Prostate gland (tissue), 2 donors: ENCODE measurements at places on chromosomes 16 and 17. TPM values are rescaled to one million over a fixed set of nuclear protein-coding genes. Genes with fewer than 3 reads are reported as not detected.

GRCh38 chr17:32880671-32881453 is 3.9 kb upstream of the MYO1D start:
- no peaks in the 10 kb centered on the region for H3K27me3 ChIP-seq
- no peak for DNase-seq
- H3K36me3 ChIP-seq = no peaks in the 10 kb centered on the region
- H3K4me1 ChIP-seq = no peaks in the 10 kb centered on the region
- H3K27ac ChIP-seq = no peak overlapping the region
- no peak overlapping the region for H3K4me3 ChIP-seq

GRCh38 chr17:2087597-2088211 is 32.8 kb downstream of the HIC1 start:
- no peaks in the 10 kb centered on the region for H3K27me3 ChIP-seq
- H3K36me3 ChIP-seq = no peaks in the 10 kb centered on the region
- no peak for DNase-seq

- DNase-seq = no peak
- H3K27me3 ChIP-seq = no peaks in the 10 kb centered on the region
- H3K4me3 ChIP-seq = no peak overlapping the region
- no peak overlapping the region for H3K27ac ChIP-seq
Observed at GRCh38 chr17:75487351-75488070, 27.8 kb downstream of the CASKIN2 start.

DNA sequence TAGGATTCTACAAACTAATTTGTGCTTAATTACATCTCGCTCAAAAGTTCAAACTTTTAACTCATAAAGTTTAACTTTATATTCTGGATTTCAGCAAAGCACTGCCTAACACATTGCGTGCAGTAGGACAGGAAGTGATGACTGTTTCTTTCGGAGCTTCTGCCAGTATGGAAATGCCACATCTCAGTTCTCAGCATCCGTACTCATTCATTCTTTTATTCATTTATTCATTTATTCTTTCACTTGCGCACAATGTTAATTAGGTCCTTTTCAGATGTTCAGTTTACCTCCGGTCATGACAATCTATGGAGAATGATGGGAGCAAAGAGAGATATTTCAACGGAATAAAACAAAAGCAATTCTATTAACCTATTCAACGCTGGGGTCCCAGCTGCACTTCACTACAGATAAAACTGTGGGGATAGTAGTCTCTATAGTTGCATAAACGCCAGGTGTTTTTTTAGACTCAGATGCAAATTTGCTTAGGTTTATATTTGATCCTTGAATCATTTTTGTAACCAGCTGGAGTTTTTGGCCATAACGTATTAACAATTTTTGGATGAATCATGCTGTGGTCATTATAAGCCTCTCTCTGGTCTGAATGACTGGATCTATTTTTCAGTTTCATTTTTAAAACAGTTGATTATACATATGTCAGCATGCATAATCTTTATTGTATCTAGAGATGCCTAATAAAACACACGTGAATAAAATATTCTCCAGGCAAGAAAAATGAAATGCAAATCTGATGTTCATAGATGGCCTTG is 143.9 kb downstream of the KCNJ2 start:
- H3K27me3 ChIP-seq = no peaks in the 10 kb centered on the region
- H3K4me1 ChIP-seq = no peaks in the 10 kb centered on the region
- no peak overlapping the region for H3K27ac ChIP-seq
- no peak for DNase-seq
- H3K4me3 ChIP-seq = no peak overlapping the region

DNA sequence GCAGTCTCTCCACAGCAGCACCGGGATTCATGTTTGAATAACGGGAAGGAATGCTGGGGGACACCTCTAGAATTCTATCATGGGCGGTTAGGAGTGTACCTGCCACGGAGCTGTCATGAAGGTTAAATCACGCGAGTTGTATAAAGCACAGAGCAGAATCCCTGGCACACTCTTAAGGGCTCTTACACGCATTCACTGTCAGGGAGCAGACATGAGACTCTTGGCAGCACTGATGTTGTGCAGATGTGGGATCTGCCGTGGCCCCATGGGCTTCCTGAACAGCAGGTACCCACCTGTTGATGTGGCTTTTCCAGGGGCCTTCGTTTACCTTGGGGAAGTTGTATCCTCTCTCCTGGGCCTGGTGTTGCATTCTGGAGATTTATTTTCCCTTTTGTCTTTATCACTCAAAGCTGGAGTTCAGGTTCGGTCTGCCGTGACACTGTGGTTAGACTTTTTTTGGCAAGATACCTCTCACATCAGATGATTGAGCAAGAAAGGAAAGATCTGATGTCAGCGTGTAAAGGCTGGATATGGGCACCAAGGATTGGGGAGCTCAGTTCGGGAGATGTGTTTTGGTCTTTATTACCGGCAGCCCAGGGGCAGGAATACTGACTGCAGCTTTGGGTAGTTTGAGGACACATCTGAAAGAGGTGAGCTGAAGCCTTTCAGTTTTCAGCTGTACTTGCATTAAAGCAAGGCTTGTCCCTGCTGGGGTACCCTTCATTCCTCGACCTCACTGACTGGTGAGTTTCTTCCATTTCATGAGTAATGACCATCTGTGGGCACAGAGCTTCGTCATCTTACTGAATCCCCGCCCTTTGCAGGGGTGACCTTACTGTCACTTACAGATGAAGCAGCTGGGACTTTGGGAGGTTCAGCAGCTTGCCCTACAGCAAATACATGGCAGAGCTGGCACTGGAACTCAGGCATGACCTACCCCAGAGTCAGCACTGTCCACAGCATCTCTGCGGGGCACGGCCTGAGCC is 19.3 kb downstream of the KNOP1 start:
- H3K4me1 ChIP-seq = peaks cover 9% of the 10 kb centered on the region
- no peaks in the 10 kb centered on the region for H3K27me3 ChIP-seq
- peak overlapping the region; percentile 19 for H3K27ac ChIP-seq
- no peak overlapping the region for H3K4me3 ChIP-seq
- no peak for DNase-seq

DNA sequence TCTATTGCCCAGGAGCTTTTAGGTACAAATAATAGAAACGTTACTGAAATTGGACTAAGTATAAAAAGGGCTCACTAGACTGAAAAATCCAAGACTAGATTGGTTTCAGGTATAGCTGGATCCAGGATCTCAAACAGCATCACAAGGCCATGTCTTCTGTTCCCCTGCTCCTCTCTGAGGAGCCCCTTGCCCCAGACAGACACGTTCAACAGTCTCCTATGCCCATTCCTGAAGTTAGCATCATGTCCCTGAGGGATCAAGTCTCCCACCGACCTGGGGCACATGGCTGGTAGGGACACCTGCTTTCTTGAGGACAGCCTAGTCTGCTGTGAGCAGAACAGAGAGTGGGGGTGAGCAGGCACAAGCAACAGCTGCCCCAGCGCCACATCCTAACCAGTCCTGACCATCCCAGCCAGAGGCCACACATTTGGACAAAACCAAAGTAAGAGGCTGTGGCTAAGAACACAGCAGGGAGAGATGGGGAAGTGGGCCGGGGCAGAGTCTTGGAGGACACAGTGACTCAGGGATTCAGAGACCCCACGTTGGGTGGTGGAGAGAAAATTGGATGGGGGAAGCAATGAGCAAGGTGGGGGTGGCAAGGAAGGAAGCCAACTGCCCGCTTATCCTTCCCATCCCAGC is 10.5 kb upstream of the MMP2 start:
- DNase-seq = no peak
- no peaks in the 10 kb centered on the region for H3K36me3 ChIP-seq
- no peak overlapping the region for H3K4me3 ChIP-seq

- peak overlapping the region; percentile 86 for H3K27ac ChIP-seq
- H3K4me1 ChIP-seq = no peaks in the 10 kb centered on the region
- H3K27me3 ChIP-seq = no peaks in the 10 kb centered on the region
- H3K36me3 ChIP-seq = no peaks in the 10 kb centered on the region
Observed at GRCh38 chr17:42274812-42275526, 1.2 kb downstream of the STAT5B start.

DNA sequence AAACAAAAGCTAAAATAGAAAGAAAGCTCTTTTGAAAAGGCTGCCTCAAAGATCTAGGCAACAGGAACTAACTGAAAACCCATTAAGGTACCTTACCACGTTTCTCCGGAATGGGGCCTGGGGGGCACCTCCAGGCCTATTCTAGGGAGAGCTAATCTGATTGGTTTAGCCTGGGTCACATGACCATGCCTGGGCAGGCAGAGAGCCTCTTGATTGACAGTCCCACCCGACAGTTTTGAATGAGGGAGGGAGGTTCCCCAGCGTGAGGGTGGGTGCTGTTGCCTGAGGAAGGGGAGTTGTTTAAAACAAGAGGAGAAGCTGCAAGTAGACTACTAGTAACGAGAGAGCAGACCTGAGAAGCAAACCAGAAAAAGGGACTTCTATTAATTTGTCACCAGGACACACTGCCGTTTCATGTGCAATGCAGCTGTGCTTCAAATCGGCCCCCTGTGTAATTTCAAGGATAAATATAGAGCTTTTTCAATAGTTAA is 143.4 kb upstream of the HS3ST2 start:
- no peaks in the 10 kb centered on the region for H3K36me3 ChIP-seq
- H3K4me3 ChIP-seq = no peak overlapping the region
- DNase-seq = no peak
- H3K27ac ChIP-seq = no peak overlapping the region

DNA sequence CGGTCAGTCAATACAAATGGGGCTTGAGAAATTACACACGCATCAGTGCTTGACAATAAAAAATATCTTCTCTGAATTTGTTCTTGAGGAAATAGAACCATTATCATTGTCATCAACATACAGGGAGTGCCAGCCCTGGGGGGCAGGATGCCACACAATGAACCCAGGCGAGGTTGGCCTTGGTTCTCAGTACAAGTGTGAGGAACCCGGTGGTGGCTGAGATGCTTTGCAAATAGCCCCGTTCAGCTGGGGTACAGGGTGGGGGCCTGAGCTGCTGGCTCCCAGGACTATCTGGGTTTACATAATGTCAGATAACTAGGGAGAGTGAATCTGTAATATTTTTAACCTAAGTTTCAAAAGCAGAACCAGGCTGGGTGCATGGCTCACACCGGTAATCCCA is 112.8 kb upstream of the CDC42EP4 start:
- H3K27ac ChIP-seq = no peak overlapping the region
- H3K27me3 ChIP-seq = no peaks in the 10 kb centered on the region
- no peak overlapping the region for H3K4me3 ChIP-seq
- peaks cover under 1% of the 10 kb centered on the region for H3K4me1 ChIP-seq
- DNase-seq = no peak

DNA sequence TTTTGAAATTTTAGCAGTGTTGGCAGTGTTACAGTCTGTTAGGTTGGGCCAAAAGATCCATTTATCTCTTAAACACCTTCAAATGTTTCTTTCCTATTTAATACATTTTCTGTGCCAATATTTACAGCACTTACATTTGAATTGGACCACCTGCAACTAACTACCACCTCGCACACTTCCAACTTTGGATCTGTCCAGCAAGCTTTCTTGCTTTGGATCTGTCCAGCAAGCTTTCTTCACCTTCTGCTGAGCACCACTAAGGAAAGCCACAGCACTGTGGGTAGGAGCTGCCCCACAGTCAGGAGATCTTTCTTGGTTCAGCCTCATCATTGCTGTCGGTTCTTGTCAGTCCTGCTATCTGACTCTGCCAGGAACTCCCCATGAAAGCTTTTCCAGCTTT is 129.3 kb downstream of the PHKB start:
- H3K27me3 ChIP-seq = no peaks in the 10 kb centered on the region
- H3K4me3 ChIP-seq = no peak overlapping the region
- no peak overlapping the region for H3K27ac ChIP-seq

The DHX8 gene
- total RNA-seq = 52.9 TPM

The ZNF174 gene
- 11.2 TPM for total RNA-seq
